ENCODE measurements at places on chromosomes 1 and 21.

- DNase-seq, result no peak
Observed at GRCh38 chr21:25885880-25886279, 151.1 kb downstream of the GABPA start.

DNA sequence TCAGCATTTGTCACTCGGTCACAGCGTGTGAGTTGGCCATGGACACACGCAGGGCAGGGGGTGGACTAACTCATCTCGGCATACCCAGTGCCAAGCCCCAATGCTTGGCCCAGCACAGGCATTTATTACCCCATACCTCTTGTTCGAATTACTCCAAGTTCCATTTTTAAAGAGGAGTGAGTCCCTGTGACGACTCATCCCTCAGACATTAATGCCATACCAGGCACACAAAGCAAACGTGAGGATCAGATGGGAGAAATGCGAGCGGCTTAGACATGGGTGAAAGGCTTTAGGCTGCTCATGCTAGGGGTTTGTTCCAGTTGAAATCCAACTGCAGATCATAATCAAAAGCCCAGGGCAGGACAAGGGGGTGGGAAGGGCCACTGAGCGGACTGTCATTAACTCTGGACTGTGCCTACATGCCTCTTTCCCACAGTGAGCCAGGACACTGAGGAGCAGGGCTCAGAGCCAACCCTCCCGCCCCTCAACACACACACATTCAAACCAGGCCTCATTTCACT is 118.5 kb upstream of the NGF start:
- no peak for DNase-seq

DNA sequence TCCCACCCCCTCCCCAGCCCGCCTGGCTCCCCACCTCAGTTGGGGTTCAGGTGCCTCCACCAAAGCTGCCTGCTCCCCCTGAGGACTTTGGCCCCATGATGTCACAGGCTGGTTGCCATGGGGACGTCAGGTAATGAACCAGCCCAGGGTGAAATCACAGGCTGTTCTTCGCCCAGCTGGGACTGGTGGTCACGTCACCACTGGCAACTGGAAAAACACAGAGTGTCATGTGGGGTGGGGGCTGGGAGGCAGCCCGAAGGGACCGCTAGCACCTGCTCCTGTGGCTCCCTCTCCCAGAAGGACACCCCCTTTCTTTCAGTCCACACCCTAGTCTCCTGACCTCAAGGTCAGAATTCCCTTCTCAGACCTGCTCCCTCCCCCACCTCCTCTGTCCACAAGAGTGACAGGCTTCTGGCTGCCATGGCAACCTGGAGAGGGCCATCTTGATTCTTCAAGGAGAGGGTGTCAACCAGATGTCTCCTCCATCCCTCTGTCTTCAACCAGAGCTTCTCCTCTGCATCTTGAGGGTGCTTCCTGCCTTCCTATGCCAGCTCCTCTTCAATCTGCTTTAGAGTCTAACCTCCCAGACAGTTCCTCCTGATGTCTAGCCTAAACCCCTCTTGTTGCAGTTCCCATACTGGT is 6.2 kb downstream of the FAM131C start:
- no peak for DNase-seq

- DNase-seq, result no peak
Observed at GRCh38 chr1:247111700-247112478, 7.7 kb upstream of the ZNF669 start.

DNA sequence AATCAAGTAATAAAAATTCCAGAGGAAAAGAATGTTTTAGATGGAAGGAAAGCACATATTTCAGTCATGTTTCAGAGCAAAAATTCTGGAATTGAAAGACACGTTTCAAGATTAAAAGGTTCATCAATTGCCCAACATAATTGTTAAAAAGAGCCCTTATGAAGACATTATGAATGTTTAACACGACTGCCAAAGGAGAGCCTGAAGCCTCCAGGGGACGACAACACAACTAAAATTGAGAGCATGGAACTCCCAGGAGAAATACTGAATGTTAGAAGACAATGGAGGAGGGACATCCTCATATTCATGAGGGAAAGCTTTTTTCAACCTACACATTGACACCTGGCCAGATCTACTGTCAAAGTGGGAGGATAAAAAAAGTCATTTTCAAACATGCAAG is 16.0 kb downstream of the OR2T11 start:
- peak; percentile 14 for DNase-seq

GRCh38 chr1:158527190-158527815 is 26.9 kb downstream of the OR6Y1 start:
- peak; percentile 36 for DNase-seq

DNA sequence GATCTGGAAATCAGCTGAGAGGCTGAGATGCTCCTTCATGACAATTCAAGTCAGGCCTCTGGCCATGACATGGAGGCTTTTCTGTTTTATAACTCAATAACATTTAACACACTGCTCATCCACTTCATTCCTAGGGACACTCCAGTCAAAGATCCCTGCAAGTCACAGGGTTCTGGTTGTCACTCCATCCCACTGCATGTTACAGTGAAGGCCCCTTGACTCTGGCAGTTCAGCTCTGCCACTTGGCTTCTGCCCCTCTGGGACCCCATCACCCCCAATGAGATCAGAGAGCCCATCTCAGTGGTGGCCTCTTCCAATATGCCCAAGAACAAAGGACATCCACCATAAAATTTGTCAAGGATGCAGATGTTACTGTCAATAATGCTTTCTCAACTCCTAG is 10.0 kb upstream of the FAM110D start:
- no peak for DNase-seq

DNA sequence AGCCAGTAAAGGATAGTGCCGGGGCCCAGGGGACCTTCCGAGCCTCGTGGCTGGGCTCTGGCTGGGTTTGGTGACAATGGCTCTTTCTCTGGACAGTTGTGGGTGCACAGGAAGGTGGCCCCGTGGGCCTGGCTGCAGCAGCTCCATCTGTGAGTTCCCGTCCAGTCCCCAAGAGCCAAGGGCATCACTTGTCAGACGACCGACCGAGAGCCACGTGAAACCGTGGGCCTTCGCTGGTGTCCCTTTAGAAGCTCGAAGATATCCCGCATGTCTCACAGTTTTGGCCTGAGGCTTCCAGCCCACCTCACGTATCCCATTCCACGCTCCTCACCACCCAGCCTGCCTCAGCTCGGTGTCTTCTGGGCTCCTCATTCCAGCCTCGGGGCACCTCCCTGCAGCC is 27.2 kb upstream of the UMODL1 start:
- DNase-seq, result no peak

DNA sequence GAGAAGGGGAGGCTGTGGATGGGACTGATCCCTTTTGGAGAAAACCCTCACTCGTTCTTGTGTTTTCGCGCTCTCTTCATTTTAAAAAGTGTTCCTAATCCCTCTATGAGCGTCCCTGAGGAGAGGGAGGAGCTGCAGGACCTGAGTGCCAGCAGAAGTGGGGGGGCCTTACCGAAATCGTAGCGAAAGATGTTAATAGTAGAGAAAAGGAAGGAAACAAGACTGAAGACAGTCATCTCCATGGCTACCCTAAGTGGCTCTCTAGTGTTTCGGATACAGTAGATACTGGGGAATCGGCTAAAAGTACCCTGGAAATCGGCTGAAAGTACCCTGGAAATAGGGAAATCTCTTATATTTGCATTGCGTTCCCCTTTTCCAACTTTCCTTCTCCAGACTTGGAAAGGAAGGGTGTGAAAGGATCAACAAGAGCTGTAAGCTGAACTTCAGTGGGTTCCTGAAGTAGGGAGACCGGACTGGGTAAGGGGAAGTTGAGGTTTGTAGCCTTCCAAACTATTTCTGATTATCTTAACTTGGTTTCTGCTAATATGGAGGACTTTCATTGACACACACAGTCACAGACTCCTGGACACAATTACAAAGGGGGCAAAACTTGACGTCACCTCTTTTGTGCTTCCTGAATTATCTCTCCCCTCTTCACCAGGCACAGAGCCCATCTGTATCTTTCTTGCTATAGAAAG is 486 bp upstream of the DSTYK start:
- DNase-seq, result no peak

DNA sequence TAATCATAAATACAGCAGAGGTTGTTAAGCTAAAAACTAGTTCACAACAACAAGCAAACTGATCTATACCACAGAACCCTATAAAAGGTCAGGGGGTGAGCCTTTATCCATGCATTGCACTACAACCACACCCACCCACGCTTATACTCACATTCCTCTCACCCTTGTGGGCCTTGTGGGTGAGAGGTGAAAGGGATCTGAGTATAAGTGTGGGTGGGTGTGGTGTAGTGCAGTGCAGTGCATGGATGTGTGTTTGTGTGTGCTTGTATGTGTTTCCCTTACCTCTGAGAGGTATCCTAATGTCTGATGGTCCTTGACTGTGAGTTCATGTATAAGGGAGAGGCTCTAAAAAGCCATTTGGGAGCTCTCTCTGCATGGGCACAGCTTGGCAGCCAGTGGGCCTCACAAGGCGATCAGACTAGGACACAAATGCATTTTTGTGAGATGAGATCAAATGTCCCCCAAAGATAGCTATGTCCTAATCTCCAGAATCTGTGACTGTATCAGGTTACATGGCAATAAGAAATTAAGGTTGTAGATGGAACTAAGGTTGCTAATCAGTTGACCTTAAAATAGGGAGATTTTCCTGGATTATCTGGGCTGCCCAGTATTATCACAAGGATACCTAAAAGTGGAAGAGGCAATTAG is 95.5 kb upstream of the DPT start:
- DNase-seq, result no peak

DNA sequence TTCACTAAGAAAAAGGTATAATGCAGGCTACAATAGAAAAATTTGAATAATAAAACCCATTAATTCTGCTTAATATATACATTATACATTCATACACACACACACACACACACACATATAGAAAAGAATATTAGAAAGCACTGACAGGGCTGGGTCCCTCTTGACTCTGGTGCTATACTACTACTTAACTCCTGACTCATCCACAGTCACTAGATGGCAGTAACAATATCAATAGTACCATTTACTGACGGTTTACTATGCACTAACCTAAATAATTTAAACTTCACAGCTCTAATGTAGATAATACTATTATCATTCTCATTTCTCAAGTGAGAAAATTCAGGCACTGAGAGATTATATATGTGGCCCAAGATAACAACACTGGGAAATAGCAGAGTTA is 87.5 kb downstream of the COP1 start:
- no peak for DNase-seq

DNA sequence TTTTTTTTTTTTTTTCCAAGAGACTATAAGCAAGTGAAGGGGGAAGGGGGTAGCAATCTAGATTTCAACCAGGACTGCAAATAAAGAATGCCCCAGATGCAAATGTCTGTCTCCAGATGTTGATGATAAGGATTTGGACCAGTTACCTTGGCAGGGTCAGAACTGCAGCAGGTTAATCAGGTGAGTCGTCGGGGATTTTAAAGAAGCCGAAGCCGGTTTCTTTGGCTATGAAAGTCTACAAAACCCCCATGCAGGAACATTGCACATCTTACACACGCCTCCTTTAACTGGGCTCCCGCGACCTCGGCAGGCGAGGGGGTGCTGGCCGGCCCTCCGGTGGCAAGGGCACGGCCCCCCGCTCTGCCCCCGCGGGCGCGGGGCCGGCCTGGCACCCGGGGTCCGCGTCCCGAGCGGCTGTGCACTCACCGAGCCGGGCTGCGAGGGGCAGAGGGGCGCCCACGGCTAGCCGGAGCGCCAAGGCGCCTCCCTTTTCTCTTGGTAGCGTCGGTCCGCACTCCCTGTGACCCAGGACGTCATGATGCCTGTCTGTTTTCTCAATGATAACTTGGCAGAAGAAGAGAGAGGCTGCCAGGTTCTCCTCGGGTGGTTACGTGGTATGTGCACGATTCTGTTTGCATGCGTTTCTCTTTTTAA is 366.3 kb upstream of the ESRRG start:
- DNase-seq, result no peak

DNA sequence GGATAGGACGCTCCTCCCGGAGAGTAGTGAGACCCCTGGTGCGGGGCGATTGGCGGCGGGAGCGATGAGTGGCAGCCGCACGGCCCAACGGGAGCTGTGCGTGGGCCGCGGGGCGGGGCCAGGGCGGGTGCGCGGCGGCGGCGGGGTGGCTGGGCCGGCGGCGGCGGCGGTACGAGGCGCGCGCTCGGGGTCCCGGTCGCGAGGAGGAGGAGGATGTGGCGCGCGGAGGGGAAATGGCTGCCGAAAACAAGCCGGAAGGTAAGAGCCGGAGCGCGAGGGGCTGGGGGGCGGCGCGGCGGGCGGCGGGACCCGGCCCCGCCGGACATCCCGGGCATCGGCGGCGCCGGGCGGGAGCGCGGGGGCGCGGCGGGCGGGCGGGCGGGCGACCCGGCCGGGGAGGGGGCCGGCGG is at the start of gene CAMTA1:
TSS of gene CAMTA1 (plus strand) at position 137 of the 410 bp plus-strand sequence. CDS start at position 214, 77 bp downstream.
- no peak for DNase-seq

GRCh38 chr1:44536357-44537209 is 131.5 kb downstream of the RNF220 start:
- no peak for DNase-seq

- DNase-seq, result no peak
Observed at GRCh38 chr1:235881930-235882700, 15.4 kb upstream of the LYST start.

All from CD4-positive, CD25-positive, alpha-beta regulatory T cell (primary cell).